ENCODE measurements at places on chromosomes 5 and 9. TPM values are rescaled to one million over a fixed set of nuclear protein-coding genes. Genes with fewer than 3 reads are reported as not detected.
A peak's percentile ranks its signal among the peaks of the same experiment; 100 is the strongest.

The EDIL3 gene
- total RNA-seq: 7.6 TPM

The GALNT12 gene
- 2.7 TPM for total RNA-seq

The PRELID1 gene
- 63.0 TPM for total RNA-seq

The NREP gene
- total RNA-seq: 230 TPM

The PRDM9 gene
- not detected for total RNA-seq

The FAM221B gene
- not detected for total RNA-seq

The ABITRAM gene
- 6.3 TPM for total RNA-seq

The CRHBP gene
- total RNA-seq: 1.2 TPM

The CD74 gene
- total RNA-seq: 50.2 TPM

The SIL1 gene
- 26.1 TPM for total RNA-seq

DNA sequence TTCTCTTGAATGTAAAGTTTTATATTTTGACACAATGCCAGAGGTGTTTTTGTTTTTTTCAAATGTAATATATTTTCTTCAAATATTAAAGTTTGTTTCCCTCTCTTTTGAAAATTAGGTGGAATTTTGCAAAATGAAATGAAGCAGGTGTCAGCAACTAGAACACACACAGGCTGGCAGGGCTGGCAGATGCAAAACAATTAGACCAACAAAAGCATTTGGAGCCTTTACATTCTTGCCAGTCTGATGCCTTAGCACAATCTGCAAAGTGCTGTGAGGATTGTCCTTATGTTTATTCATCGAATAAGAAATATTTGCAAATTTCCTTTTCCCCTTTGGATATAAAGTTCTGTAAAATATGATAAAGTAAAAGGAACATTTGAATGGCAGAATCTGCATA lies 1063.9 kb downstream of the CDH9 start:
- no peak overlapping the region for H3K4me3 ChIP-seq
- H3K36me3 ChIP-seq: no peaks in the 10 kb centered on the region
- no peaks in the 10 kb centered on the region for H3K4me1 ChIP-seq
- DNase-seq: no peak
- no peaks in the 10 kb centered on the region for H3K27me3 ChIP-seq
- no peak overlapping the region for H3K27ac ChIP-seq

DNA sequence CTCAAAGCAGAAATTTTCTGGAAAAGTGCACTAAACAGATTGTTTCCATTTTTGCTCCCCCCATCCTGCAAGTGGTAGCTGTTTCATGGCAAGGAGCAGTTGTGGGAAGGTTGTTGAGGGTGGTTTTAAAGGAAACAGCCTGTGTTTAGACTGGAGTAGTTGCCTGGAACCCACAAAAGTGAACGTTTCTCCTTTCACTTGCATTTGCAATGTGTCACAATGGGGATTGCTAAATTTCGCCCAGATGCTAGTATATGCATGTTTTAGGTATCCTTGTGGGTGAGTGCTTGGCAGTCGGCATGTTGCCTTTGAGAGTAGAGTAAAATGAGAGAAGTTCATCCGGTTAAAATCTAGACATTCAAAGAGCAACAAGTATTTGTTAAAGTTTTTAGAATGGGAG lies 1099.9 kb upstream of the DMAC1 start:
- no peak for DNase-seq
- H3K36me3 ChIP-seq: no peaks in the 10 kb centered on the region
- no peak overlapping the region for H3K27ac ChIP-seq
- no peaks in the 10 kb centered on the region for H3K27me3 ChIP-seq
- no peak overlapping the region for H3K4me3 ChIP-seq

DNA sequence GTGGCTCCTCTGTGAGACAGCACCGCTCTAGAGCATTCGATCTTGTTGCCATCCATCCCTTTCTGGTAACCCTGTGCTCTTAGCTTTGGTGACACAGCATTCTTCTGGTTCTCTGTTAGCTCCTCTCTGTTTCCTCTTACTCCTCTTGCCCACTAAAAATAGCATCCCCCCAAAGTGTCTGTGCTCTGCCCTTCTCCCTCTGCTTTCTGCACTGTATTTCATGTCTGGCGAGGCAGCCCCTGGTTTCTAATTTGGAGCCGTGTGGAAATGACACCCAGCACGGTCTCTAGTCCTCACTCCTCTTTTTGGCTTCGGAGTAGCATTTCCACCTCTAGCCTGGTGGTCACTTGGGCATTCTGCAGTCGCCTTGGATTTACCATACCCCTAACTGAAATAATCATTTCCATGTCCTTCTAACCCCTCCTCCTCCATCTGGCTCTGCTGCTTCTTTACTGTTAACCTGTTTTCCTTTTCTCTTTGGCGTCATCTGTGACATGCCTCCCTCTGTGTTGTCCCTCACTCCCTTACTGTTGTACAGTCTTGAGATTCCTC lies 23.8 kb downstream of the NPR3 start:
- no peak overlapping the region for H3K27ac ChIP-seq
- H3K27me3 ChIP-seq: no peaks in the 10 kb centered on the region
- DNase-seq: peak; percentile 5

DNA sequence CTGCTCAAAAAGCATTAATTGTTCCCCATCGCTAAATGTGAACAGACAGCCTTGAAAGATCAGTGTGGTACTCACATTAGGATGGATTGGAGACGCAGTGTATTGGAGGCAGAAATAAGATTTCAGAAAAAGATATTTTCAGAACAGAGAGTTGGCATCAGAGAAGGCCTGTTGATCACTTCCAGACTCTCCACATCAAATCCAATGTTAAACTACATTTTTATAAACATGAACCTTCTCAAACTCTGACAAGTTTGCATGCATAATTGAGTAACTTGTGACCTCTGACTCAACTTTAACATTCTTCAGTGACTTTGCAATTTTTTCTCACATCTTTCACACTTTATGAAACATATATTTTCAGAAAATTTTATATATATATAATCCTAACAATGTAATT lies 919.6 kb upstream of the SEMA6A start:
- no peaks in the 10 kb centered on the region for H3K36me3 ChIP-seq
- H3K4me1 ChIP-seq: no peaks in the 10 kb centered on the region
- no peak overlapping the region for H3K27ac ChIP-seq

DNA sequence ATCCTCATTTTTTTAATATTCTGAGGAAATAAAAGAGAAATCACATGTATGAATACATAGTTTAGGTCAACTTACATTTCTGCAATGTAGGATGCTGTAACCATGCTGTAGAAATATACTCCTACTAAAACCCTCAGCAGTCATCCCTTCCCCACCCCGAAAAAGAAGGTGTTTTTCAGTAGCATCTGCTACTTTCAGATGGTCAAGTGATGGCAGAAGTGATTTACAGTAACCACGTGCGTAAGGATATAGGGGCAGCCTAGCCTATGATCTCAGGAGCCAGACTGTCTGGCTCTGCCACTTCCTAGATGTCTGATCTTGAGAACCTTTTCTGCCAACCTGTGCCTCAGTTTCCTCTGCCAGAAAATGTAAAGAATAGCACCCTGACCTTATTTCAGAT lies 26.0 kb upstream of the SYK start:
- no peak overlapping the region for H3K27ac ChIP-seq
- peaks cover 2% of the 10 kb centered on the region for H3K27me3 ChIP-seq
- H3K4me3 ChIP-seq: no peak overlapping the region
- H3K4me1 ChIP-seq: no peaks in the 10 kb centered on the region
- DNase-seq: no peak
- no peaks in the 10 kb centered on the region for H3K36me3 ChIP-seq

DNA sequence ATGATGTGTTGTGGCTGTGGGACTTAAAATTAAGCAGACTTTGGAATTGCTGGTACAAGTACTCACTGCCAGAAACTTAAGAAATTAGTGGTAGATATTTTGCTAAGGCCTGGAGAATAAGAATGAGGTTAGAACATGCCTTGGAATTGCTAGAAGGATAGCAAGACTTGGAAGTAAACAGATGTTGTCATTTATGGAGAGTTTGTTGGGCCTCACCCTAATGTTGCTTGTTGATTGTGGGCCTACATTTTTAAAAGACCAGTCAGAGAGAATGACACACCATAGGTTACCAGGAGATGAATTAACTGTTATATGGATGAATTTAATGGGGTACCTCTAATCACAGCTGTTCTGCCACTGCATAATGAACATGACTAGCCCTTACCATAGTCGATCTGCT lies 120.1 kb upstream of the GAS1 start:
- DNase-seq: no peak
- no peak overlapping the region for H3K27ac ChIP-seq
- no peak overlapping the region for H3K4me3 ChIP-seq
- H3K27me3 ChIP-seq: no peaks in the 10 kb centered on the region

GRCh38 chr5:7756453-7756852 lies 94.5 kb downstream of the CFAP90 start:
- H3K27me3 ChIP-seq: no peaks in the 10 kb centered on the region
- H3K27ac ChIP-seq: no peak overlapping the region
- no peaks in the 10 kb centered on the region for H3K36me3 ChIP-seq
- peak; percentile 61 for DNase-seq
- no peak overlapping the region for H3K4me3 ChIP-seq
- no peaks in the 10 kb centered on the region for H3K4me1 ChIP-seq

DNA sequence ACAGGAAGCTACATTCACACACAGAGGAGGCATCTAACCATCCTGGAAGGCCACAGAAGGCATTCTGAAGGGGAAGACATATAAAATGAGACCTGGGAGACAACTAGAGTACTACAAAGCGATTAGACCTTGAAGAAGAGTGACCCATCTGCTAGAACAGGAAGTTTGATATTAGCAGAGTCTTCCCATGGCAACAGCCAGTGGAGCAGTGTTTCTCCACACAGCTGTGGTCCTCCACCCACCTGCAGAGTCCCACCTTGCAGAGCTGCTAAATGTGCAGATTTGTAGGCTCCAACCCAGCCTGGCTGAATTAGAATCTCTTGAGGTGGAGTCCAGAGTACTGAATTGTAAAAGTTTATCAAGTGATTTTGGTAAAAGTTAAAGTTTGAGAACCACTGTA lies 267.0 kb downstream of the CETN3 start:
- H3K4me3 ChIP-seq: no peak overlapping the region
- H3K36me3 ChIP-seq: no peaks in the 10 kb centered on the region
- no peak overlapping the region for H3K27ac ChIP-seq
- DNase-seq: no peak
- no peaks in the 10 kb centered on the region for H3K4me1 ChIP-seq
